Bone marrow (tissue), 2 donors: ENCODE measurements at places on chromosomes 7 and 10.
A peak's percentile ranks its signal among the peaks of the same experiment; 100 is the strongest.

DNA sequence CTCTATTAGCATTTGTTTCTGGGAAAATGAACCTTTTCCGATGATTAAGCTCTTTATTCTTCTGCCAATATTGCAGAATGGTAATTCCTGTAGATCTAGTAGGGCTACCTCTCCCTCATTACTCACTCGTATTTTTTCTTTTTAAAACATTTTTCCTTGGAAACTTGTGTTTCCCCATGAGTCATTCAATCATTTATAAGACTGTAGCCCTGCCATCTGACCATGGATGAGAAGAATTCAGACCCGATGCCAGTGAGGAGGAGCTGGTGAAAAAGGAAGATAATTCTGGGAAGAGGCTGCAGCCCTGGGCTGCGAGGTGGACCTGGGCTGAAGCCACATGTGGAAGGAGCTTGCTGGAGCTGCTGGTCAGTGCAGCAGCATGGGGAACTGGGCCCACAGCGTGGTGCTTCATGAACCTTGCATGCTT lies 242.8 kb downstream of the KLF6 start:
- no peak for DNase-seq

DNA sequence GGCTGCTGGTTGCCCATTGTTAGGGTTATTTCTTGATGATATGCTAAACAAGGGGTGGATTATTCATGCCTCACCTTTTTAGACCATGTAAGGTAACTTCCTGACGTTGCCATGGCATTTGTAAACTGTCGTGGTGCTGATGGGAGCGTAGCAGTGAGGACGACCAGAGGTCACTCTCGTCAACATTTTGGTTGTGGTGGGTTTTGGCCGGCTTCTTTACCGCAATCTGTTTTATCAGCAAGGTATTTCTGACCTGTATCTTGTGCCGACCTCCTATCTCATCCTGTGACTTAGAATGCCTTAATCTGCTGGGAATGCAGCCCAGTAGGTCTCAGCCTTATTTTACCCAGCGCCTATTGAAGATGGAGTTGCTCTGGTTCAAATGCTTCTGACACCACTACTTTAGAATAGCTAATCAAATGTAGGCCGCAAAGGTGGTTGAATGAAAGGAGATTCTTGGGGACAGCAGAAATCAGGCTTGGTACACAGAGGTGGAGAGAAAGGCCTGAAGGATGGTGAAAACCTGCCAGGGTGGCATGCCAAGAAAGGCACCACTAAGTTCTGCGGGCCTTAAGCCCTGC lies 17.9 kb upstream of the SMO start:
- no peak for DNase-seq

DNA sequence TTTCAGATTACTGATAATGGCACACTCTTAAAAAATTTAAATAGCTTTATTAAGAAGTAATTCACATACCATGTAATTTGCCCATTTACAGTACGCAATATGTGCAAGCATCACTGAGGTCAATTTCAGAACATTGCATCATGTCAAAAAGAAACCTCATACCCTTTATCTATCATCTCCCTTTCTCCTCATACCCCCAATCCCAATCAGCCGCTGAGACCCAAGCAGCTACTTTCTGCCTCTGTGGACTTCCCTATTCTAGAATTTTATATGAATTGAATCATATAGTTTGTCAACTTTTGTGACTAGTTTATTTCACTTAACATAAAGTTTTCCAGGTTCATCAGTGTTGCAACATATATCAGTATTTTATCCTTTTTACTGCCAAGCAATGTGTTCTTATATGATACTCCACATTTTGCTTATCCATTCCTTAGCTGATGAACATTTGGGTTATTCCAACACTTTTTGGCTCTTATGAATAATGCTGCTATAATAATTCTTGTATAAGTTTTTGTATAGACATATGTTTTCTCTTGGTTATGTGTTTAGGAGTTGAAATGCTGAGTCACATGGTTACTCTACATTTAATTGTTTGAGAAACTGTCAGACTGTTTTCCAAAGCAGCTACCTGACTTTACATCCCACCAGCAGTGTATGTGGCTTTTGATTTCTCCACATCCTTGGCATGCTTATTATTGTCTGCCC lies 26.9 kb upstream of the TPK1 start:
- DNase-seq, result no peak

GRCh38 chr10:112689327-112690072 lies 242.5 kb downstream of the VTI1A start:
- DNase-seq, result no peak

DNA sequence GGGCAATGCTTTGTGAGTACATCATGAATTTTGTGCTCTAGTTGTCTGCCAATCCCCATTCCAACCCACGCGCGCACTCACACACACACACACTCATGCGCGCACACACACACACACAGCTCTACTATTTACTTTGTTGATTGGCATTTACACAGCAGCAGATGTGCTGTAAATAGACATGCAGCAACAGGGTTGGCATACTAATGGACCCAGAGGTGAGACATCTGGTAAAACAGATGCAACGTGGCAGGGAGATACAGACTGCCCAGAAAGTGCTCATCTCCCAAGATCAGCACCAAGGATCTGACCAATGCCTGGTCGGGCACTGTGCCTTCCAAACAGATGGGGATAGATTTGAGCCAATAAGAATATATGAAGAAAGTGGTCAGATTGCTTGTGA lies 873.0 kb downstream of the SORCS3 start:
- DNase-seq, result no peak

DNA sequence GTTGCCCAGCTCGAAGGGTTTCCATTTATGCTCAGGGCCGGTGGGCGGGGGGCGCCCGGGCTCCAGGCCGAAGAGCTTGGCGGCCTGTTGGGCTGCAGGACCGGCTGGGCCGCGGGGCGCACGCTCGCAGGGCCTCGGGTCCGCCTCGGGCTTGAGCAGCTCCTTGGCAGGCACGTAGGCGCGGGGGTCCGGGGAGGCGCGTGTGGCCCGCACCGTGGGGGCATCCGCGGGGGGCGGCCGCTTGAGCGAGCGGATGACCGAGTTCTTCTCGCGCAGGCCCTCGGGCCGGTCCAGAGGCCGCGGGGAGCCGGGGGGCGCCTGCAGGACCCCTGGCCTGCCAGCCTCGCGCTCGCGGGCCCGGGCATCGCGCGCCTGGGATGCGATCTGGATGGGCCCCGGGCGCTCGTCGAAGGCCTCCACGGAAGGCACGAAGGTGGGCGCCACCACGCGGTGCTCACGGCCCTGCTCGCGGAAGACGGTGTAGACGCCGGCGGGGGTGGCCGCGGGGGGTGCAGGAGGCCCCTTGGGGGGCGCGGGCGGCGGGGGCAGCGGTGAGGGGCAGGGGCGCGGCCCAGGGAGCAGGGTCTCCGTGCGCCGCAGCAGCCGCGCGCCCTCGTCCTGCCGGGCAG lies 35.2 kb downstream of the TNRC18 start:
- DNase-seq, result no peak

DNA sequence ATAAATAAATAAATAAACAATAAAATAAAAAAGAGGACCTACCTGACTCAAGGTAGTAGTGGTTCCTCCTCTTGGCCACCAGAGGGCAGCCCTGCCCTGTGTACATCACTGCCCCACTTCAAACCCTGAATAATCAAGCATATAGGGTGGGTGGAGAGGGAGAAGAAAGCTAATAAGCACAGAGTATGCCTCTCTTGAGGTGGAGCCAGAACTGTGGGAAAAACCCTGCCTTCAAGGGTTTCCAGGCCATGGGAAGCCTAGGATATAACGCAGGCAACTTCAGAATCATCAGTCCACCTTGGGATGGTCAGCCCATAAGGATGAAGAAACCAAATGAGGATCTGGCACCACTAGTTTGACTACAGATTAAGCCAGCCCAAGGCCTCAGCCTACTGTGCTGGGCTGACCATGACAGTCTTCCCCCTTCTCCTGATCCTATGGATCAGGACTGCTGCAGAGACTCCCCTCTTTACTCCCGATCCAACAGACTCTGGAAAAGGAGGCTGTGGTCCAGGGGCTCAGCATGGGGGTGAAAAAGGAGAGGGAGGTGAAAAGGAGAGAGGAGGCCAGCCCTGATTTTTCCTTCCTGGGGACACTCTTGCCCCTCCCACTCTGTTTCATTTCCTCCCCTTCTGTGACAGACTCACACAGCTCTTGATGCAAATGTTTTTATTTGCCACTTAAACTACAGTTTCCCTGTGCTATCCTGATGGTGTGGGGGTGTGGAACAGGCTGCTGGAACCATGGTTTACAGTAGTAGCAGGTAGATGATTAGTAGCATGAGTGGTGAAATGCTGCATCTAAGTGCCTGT lies 10.1 kb downstream of the AVPI1 start:
- no peak for DNase-seq

- peak; percentile 55 for DNase-seq
Observed at GRCh38 chr10:6667679-6668270, 87.7 kb upstream of the PRKCQ start.

DNA sequence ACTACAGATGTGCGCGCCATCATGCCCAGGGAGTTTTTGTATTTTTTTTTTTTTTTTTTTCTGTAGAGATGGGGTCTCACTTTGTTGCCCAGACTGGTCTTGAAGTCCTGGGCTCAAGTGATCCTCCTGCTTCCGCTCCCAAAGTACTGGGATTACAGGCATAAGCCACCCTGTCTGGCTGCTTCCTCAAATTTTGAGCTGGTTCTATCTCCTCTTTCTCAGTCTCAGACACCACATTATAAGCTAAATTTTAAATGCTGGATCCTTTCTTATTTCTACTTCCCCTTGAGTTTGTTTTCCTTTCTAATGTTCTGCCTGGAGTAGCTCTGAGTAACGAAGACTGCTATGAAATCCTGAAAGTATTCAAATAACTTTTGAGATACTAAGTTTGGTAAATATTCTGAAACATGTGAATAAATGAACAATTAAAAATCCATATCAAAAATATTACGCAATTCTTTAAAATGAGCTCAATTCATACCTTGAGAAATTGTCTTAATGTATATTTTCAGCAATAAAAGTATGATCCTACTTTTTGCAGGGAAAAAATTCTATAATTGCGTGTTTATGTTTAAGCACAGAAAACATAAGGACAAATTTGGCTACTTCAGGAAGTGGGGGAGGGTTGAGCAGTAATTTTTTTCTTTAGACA lies 15.0 kb downstream of the TCAF1 start:
- no peak for DNase-seq

- DNase-seq, result no peak
Observed at GRCh38 chr10:116331815-116332214, 7.6 kb downstream of the CCDC172 start.

DNA sequence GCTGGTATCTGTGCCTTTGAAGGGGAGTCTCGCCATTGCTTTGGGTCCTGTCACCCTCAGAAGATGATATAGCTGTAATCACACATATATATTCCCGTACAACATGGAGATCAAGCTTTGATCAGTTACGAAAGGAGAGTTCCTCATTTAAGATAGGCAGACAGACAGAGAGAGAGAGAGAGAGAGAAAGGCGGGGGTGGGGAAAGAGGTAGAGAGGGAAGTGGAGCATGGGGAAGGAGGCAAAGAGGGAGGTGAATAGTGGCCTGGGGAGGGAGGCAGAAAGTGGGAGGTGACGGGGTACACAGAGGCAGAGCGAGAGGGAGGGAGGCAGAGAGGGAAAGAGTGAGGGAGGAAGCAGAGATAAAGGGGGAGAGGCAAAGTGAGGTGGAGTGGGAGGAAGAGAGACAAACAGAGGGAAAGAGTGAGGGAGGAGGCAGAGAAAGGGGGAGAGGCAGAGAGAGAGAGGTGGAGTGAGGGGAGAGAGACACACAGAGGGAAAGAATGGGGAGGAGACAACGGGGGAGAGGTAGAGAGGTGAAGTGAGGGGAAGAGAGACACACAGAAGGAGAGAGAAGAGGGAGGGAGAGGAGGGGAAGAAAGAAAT lies 44.6 kb upstream of the C1QL3 start:
- DNase-seq, result no peak

DNA sequence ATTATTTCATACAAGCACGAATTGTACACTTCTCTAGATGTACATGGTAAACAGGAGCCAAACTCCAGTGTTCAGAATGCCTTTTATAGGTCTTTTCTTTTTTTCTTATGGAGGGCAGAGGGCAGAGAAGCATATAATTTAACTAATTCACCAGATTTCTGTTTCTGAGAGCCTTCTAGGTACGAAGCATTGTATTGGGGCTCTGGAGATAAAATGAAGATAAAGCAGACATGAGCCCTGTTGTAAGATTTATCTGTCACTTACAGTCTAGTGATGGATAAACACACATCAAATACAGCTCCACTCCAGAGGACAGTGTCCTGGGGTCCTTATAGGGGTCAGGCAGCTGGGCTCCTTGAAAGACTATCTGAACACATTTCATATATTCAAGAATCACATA lies 265.5 kb downstream of the SKAP2 start:
- no peak for DNase-seq

DNA sequence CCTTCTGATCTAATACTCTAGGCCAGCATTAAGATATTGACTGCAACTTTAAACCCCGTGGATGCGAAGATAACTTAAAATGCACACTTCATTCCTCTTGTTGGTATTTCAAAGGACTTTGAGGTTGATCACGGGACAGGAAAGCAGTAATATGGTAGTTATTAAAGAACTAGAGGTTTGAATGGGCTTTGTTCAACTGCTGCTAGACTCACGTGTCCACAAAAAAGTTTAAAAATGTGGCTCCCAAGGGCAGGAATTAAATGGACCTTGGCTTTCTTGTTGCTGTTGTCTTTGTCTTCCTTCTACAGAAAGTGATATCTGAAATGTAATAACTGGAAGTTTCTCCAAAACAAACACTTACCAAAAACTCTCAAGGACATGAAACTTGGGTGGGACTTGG lies 186.3 kb downstream of the XPNPEP1 start:
- no peak for DNase-seq

GRCh38 chr7:43553999-43554398 lies 28.9 kb upstream of the STK17A start:
- DNase-seq, result no peak

GRCh38 chr10:71597821-71598498 lies 121.6 kb downstream of the C10orf105 start:
- DNase-seq, result peak; percentile 59

DNA sequence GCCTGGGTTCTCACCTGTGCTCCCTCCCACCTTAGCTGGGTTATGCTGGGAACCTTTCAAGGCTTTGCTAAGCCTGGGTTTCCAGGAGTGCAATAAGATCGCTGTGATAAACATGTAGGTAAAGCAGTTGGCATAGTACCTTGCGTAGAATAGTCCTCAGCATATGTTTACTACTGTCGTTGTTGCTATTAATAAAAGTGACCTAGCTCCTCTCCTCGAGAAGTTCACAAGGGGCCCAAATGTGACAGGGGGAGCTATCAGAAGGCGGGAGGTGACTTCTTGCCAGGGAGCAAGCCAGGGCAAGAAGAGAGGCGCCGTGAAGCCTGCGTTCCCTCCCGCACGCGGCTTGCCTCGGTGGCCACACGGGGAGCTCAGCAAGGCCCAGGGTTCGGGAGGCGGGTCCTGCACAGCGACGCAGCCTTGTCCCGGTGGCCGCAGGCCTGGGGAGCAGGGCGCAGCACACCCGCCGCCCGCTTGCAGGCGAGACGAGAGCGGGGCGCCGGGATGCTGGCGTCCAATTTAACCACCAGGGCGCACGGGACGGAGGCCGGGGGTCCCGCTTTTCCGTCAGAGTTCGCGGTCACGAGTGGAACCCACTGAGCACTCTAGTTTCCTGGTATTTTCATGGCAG lies 106.2 kb downstream of the SNX10 start:
- DNase-seq, result peak; percentile 43

- no peak for DNase-seq
Observed at GRCh38 chr10:61642676-61643075, 20.1 kb upstream of the CABCOCO1 start.

- no peak for DNase-seq
Observed at GRCh38 chr10:51649064-51649463, 50.3 kb downstream of the CSTF2T start.
